ENCODE measurements at places on chromosomes 7 and 10.

GRCh38 chr10:37721100-37721499 lies 136.3 kb downstream of the ZNF248 start:
- no peak for DNase-seq

- DNase-seq, result no peak
Observed at GRCh38 chr7:150665896-150666295, 19.6 kb upstream of the GIMAP2 start.

DNA sequence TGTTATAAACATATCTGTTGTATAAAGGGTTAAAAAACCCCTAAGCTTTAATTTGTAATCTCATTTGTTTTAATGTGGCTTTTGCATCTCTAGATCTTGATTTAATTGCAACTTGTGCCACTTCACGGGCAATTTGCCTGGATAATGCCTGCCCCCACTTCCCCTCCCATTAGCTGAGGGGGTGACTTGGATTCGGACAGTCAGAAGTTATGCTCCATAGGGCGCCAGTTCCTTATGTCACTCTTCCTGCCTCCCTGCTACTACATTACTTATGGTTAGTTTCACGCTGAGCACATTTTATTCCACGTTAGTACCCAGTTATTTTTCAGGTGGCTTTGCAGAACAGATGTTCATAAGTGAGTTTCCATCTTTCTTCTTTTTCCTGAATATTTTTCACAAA lies 1015.2 kb upstream of the PHF14 start:
- DNase-seq, result no peak

GRCh38 chr10:4813023-4813422 lies 13.0 kb upstream of the AKR1E2 start:
- DNase-seq, result no peak

DNA sequence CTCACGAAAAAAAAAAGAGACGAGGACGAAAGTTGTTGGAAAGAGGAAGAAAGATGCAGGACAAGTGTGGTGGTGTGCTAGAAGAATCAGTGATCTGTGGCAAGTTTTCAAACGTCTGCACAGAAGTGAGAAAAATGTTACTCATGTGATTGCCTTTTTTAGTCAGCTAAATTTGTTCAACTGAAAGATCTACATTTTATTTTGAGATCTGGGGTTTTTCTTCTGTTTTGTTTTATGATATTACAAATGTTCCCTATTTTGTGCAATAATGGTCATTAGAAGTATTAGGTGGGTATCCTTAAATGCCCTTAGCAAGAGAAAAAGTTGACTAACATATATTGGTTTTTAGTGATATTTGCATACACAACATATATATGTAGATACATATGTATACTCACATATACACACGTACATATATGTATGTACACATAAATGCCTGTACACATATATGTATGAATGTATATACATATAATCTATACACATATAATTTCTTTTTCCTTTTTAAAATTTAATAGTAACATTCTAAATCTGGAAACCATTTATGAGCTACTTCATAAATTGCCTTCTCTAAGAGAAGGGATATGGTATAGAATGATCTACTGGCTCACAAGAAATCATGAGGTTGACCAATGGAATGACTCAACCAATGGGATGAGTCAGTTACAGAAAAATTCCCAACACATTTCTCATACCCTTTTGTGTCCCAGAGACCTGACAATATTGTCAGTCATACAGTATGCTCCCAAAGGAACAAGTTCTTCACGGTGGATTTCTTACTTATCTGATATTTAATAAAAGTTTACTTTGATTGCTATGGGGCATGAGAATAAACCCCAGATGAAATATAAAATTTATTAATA lies 38.4 kb downstream of the SLC39A12 start:
- DNase-seq, result no peak

GRCh38 chr7:13068032-13068431 lies 380.6 kb downstream of the ARL4A start:
- DNase-seq, result no peak

GRCh38 chr7:21104124-21104500 lies 317.4 kb upstream of the SP8 start:
- no peak for DNase-seq

DNA sequence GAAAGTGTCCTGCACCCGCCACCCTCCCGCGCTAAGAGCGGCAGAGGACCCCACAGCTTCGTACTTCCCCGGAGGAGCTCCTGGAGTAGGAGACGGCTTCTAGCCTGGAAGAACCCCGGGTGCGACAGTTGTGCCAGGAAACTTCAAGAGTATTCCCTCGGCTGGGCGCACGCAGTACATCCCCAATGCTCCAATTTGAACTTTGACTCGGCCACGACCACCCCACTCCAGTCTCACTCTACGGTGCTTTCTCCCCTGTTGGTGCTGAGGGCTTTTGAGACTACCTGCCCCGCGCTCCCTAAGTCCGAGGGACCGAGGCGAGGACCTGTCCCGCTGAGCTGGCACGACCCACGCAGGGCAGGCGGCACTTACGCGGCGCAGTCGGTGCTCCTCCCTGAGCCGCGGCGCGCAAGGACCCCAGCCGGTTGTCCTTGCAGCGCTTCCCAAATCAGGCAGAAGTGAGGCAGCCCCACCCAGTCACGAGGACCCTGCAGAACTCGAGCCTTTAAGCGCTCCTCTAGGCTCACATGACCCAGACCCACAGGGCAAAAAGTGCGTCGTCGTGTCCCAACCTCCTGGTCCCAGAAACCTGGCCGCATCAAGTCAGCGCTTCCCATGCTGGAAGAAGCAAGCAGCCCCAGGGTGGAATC lies at the start of gene CPVL:
Gene CPVL, minus strand, starts transcription at position 481 of the 650 bp plus-strand sequence. CDS start 25,476 bp downstream, outside the sequence.
- DNase-seq, result peak; percentile 64

All from neural progenitor cell (in vitro differentiated cells).